ENCODE measurements at places on chromosomes 4 and X.

- peak; percentile 81 for DNase-seq
These were observed 126.2 kb downstream of the MAPK10 start for GRCh38 chr4:86233681-86234080.

- no peak for DNase-seq
These were observed 51.7 kb downstream of the ARFIP1 start for GRCh38 chr4:152831416-152831815.

DNA sequence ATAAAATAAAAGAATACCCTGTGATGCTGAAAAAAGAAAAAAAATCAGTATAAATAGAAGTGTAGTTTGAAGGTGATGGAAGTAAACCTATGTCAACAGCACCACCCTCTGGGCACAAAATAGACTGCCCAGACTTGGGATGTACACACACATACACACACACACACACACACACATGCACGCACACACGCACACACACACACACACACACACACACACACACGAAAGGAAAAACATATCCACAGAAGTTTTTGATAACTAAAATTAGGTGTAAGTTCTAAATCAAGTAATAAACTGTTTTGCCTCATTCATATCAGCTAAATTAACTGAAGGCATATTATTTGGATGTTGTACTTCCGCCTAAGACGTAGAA is 40.5 kb downstream of the ANXA5 start:
- DNase-seq: peak; percentile 70

DNA sequence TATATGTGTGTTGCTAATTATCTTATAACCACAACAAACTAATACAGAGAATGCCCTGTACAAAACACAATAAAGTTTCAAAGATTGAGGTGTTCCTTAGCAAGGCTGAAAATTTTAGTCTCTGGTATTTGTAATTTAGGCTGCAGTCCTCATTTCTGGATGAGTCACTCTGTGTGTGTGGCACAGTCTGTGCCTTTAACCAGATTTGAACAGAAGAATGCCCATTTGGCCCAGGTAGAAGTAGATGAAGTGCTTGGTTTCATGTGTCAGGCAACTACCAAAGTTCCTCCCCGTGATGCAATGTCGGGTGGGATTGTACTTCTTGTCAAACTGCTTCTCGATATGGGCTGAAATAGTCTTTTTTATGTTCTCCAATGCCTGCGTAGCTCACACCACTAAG is 91.6 kb upstream of the H2AZ1 start:
- no peak for DNase-seq

GRCh38 chrX:30283456-30284200 is 25.6 kb downstream of the NR0B1 start:
- DNase-seq: peak; percentile 64

GRCh38 chr4:76830612-76830963 is 67.4 kb downstream of the SOWAHB start:
- no peak for DNase-seq

GRCh38 chr4:138759554-138759902 is 256.1 kb upstream of the NOCT start:
- DNase-seq: peak; percentile 7

GRCh38 chr4:117093571-117093970 is 8.2 kb upstream of the TRAM1L1 start:
- DNase-seq: no peak

DNA sequence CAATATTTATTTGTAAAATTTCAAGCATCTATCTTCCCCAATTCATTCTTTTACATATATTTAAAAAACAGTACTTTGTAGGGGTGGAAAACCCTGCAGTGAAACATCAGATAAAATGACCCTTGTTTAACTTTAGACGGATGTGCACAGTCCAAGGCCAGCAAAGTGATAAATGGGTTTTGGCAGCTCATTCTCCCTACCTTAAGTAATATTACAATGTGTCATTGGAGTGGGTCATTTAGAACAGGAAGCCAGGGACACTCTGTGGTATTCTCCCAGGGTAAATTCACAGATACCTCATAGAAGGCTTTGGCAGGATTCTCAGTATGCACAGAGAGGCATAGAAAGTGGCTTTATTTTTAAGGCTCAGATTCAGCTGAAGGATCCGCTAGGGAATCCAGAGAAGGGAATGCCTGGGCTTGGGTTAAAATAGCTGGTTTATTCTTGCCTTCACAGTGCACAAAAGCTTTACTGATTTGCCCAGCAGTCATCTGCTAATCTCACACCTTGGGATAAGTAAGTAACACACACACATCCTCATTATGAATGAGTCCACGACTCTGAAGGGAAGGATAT is 206.7 kb downstream of the RASL11B start:
- peak; percentile 31 for DNase-seq
